ENCODE measurements at places on chromosomes 1 and 21.

GRCh38 chr1:232511172-232511571 is 118.8 kb downstream of the SIPA1L2 start:
- DNase-seq = no peak

- DNase-seq = no peak
Measured at GRCh38 chr1:116881879-116882520, 27.7 kb upstream of the PTGFRN start.

GRCh38 chr21:16976193-16976592 is 536.6 kb upstream of the CXADR start:
- DNase-seq = no peak

DNA sequence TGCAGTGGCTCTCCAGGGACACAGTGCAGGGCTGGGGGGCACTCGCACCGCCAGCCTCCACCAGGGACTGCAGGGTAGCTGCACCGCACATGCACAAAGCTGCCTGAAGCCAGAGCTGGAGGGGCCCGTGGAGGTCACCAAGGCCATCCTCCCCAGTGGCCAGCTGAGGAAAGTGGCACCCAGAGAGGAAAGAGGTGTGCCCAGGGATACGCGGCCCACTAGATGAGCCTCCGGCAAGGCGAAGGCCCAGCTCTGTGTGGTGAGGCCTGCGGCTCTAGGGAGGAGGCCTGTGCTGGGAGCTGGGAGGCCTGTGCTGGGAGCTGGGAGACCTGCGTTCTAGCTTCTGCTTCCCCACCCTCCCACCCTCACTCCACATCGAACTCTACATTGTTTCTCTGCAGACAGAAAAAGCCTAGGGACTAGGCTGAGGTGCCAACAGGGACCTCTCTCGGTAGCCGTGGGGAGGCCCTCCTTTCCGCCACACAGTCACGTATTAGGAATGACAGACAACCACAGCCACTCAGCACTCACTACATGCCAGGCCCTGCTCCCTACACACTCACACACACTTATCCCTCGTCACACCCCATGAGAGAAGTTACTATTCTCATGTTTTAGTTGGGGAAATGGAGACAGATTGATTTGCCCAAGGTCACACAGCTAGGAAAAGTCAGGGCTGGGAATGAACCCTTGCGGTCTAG is 921 bp upstream of the ASCL5 start:
- no peak for DNase-seq

DNA sequence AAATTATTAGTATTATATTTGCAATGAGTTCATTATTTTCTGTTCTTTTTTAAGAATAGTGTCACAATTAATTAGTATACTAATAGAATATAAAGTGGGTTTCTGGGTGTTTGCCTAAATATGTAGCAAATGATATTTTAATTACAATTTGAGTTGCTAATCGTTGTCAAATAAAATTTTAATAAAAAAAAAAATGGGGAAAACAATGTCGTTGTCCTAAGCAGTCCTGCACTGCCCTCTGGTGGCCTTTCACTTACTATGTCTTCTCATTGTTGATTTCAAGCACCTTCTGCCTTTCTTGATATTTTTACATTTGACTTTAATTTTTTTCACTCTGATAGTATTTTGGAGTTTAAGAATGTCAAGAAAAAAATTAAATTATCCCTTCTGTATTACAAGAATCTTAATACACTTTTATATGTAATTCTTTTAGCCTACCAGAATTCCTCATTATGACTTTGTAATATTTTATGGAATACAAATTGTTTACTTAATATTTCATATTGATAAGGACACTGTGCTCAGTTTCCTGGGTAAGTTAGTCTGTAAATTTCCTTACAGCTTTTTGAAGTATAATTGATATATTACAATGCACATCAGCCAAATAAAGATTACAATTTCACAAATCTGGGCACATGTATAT is 104.5 kb upstream of the FMN2 start:
- DNase-seq = no peak

- no peak for DNase-seq
Measured at GRCh38 chr1:171484760-171485374, 463 bp upstream of the PRRC2C start.

DNA sequence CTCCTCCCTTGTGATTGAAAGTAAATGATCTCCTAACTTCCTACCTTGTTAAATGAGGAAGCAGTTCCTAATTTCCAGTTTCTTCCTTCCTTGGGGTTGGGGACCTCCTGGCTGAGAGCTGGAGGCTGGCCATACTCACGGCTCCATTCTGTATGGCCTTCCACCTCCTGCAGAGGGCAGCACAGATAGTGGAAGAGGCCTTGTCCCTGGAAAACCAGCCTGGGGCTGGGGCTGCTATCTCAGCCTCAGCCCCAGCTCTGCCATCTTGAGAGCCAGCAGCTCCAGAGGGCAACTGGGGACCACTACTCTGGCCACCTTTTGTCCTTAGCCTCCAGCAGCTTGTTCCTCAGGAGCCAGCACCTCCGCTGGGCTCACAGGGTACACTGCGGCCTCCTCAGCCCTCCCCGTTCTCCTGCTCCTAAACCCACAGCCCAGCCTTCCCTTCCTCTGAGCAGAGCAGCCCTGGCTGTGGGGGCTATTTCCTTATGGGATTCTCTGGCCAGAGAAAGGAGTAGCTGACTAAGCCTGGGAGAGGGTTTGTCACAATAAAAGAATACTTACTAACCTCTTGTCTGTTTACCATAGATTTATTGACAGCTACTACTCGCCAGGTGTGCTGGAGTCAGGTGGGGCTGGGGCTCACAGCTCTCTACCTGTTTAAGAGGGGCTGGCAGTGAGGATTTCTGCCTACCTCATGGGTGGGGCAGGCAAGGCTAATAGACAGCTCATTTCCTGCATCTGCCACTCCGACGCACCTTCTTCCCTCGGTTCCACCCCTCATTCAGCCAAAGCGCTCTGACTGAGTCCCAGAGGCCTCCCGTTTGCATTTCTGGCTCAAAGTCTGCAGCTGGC is 6.3 kb downstream of the TMEM234 start:
- no peak for DNase-seq

GRCh38 chr1:26540351-26540750 is 10.8 kb downstream of the RPS6KA1 start:
- DNase-seq = no peak

- no peak for DNase-seq
Measured at GRCh38 chr1:82625537-82625936, 824.8 kb downstream of the ADGRL2 start.

- no peak for DNase-seq
Measured at GRCh38 chr1:25619101-25619890, 2.7 kb downstream of the MAN1C1 start.

GRCh38 chr21:34510148-34511142 is 1.6 kb downstream of the KCNE1 start:
- peak; percentile 27 for DNase-seq

- no peak for DNase-seq
Measured at GRCh38 chr1:209651138-209651587, 1.1 kb downstream of the LAMB3 start.

DNA sequence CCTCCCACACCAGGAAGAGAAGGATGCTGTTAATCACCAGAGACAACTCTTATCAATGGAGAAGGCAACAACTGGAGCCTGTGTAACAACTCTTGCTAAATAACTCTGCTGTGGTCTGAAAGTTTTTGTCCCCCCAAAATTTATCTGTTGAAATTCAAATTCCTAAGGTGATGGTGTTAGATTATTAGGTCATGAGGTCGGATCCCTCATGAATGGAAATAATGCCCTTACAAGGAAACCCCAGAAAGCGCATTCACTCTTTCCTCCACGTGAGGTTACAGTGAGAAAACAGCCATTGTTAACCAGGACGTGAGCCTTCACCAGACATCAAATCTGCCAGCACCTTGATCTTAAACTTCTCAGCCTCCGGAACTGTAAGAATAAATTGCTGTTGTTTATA is 141.9 kb upstream of the CXADR start:
- DNase-seq = no peak

DNA sequence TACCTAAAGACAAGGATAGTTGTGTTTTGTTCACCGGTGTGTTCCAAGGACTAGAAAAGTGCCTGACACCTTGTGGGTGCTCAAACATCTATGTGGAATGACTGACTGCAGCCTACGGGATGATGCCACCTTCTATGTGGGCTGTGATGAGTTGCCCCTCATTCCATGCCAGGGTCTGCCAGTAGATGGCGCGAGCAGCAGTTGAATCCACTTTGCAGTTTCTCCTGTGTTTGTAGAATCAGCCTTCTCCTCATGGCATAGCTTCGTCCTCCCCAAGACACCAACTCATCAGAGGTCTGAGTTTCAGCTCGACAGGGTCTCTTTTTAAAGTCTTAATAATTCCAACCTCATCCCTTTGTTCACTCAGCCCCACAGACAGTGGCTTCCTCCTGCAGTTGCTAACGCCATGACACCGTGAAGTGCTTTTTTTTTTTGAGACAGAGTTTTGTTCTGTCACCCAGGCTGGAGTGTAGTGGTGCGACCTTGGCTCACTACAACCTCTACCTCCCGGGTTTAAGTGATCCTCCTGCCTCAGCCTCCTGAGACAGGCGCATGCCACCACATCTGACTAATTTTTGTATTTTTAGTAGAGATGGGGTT is 133.7 kb downstream of the CAPN8 start:
- DNase-seq = no peak

DNA sequence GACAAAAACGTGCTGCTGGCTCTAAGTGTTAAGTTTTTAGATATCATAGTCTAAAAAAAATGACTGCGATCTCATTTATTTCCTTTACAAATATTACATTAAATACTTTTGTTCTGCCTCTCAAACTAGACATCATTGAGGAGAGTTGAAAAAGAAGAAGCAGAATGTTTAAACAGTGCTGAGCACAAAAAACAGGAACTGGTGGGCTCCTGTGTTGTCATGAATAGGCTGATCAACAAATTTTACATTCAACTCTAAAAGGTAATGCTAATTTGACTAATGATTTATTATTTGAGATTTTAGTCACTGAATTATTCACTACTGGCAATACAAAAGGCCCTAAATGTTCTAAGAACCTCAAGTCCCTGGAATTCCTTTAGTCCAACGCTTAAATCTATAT is 66.1 kb downstream of the GPATCH2 start:
- DNase-seq = no peak

GRCh38 chr1:38045401-38046332 is 926 bp downstream of the POU3F1 start:
- no peak for DNase-seq

- no peak for DNase-seq
Measured at GRCh38 chr1:158916085-158916484, 15.3 kb upstream of the PYHIN1 start.

GRCh38 chr1:154384650-154385489 is 20.3 kb upstream of the IL6R start:
- DNase-seq = no peak

- DNase-seq = no peak
Measured at GRCh38 chr1:94303005-94303404, 65.6 kb upstream of the ARHGAP29 start.

GRCh38 chr1:214548988-214549387 is 2.4 kb downstream of the PTPN14 start:
- DNase-seq = no peak

DNA sequence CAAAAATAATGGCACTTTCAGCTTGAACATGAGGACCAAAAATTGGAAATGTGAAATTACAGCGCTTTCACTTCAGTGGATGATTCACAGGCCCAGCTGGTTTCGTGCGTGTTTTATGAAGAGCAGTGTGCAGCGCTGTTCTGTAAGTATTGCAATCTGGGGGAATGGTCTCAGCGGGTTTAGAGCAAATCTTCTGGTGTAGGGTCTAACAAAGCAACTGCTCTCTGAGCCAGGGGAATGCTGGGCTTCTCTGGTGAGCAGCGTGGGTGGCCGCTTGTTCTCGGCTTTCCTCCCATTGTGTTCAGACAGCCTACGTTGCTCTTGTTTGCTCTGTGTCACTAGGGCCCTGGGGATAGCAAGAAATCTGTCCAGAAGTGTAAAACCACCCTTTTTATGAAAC is 42.4 kb upstream of the GADD45A start:
- DNase-seq = no peak

GRCh38 chr1:214510914-214511638 is 40.3 kb downstream of the PTPN14 start:
- no peak for DNase-seq

DNA sequence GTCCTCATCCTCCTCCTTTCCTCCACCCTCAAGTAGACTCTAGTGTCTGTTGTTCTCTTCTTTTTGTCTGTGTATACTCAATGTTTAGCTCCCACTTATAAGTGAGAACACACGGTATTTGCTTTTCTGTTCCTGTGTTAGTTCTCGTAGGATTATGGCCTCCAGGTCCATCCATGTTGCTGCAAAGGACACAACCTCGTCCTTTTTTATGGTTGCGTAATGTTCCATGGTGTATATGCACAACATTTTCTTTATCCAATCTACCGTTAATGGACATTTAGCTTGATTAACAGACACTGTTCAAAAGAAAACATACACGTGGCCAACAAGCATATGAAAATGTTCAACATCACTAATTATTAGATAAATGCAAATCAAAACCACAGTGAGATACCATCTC is 44.3 kb upstream of the TMPRSS2 start:
- DNase-seq = no peak

GRCh38 chr21:41745971-41746743 is 20.7 kb downstream of the RIPK4 start:
- no peak for DNase-seq

DNA sequence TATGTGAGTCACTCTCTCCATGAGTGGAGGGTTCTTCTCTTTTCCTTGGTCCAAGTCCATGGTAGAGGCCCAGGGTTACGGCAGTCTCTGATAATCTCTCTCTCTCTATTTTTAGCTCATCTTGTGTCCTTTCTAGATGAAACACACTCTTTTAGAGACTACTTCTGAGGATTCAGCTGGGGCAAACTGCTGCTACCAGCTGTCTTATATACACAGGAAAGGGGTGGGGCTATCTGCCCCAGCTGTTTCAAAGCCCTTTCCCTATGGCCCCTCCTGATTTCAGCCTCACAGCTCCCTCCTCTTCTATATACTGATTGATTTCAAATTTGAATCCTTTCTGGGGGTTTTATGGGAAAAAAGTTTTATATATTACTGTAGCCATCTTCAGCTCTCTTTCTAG is 324.8 kb downstream of the RWDD3 start:
- DNase-seq = no peak

DNA sequence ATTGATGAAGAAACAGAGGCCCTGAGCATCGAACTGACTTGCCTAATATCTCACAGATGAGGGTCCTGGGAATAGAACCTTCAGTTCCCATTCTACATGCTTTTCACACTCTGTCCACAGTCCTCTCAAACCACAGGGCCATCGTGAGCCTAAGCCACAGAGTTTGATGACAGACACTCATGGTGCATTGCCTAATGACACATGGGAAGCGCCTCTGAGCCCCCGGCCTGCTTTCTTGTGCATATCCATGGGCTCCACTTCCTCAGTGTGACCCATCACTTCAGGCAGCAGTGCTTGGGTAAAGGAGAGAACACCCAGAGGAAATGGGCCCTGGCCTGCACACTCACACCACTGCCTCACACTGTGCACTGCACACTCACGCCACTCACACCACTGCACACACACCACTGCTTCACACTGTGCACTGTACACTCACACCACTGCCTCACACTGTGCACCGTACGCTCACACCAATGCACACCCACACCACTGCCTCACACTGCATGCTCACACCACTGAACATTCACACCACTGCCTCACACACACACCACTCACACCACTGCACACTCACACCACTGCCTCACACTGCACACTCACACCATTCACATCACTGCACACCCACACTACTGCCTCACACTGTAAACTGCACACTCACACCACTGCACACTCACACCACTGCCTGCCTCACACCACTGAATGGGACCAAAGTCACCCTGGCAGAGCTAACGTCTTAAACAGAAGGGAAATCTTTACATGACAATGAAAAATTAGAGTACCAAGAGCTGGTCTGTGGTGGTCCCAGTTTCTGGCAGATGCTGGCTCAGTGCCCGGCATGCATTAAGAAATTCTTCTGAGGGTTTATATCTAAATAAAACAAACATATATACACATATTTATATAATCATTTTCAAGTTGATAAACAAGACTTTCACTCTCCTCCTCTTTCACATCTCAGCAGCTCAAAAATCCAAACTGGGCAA is 53.0 kb downstream of the KANK4 start:
- DNase-seq = no peak

Measured in thoracic aorta (tissue), 2 donors.